NCI-H774 (cell line): ENCODE measurements at places on chromosomes 2 and 18.

DNA sequence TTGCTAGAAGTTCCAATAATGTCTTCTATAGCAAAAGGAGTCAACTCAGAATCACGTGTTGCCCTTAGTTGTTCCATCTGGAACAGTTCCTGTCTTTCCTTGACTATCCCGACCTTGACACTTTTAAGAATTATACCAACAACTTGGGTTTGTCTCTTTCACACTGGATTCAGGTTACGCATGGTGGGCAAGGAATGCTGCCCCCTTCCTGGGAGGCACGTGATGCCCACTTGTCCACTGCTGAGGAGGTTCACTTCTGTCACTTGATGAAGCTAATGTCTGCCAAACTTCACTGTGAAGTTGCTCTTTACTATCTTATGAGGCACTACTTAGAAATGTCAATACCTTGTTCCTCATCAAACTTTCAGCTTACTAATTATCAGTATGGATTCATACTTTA, 5.3 kb downstream of the COX5B start:
- no peak for DNase-seq

GRCh38 chr2:128783193-128783671, 464.6 kb upstream of the HS6ST1 start:
- no peak for DNase-seq

DNA sequence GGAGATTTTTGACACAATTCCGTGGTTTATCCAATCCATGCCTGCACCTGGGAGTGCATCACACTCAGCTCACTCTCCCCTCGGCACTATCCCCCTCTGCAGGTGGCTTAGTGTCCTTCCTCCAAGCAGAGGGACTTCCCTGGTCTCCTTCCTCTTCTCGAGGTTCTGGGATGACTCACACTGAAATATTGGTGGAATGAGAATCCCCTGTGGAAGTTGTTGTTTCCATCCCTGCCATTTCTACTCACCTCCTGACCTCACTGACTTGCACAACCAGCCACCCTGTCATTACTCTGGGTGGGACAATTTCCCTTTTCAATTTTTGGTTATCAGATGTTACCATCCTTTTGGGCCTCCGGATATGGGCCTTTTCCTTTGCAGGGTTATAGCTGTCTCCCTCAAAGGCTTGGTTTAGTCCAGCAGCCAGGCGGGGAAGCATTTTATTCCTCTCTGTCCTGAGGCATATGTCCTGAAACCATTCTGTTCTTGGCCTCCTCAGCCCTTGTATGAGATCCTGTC, 59.9 kb downstream of the PTPRM start:
- DNase-seq = no peak

- DNase-seq = no peak
These were observed 91.8 kb downstream of the NOL10 start for GRCh38 chr2:10597956-10598355.

- no peak for DNase-seq
These were observed 3.3 kb downstream of the CROCC2 start for GRCh38 chr2:240909216-240909974.
